ENCODE measurements at places on chromosomes 11 and 22.

DNA sequence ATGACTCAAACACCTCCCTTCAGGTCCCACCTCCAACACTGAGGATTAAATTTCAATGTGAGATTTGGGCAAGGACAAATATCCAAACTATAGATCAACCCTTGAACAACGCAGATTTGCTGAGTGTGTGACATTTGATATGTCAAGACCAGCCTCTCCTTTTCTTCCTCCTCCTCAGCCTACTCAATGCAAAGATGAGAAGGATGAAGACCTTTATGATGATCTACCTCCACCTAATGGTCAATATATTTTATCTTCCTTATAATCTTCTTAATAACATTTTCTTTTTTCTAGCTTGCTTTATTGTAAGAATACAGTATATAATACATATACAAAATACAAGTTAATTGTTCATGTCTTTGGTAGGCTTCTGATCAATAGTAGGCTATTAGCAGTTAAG lies 67.5 kb upstream of the MPPED2 start:
- DNase-seq, result no peak

- DNase-seq, result no peak
These were observed 113.6 kb upstream of the NNMT start for GRCh38 chr11:114182471-114183043.

DNA sequence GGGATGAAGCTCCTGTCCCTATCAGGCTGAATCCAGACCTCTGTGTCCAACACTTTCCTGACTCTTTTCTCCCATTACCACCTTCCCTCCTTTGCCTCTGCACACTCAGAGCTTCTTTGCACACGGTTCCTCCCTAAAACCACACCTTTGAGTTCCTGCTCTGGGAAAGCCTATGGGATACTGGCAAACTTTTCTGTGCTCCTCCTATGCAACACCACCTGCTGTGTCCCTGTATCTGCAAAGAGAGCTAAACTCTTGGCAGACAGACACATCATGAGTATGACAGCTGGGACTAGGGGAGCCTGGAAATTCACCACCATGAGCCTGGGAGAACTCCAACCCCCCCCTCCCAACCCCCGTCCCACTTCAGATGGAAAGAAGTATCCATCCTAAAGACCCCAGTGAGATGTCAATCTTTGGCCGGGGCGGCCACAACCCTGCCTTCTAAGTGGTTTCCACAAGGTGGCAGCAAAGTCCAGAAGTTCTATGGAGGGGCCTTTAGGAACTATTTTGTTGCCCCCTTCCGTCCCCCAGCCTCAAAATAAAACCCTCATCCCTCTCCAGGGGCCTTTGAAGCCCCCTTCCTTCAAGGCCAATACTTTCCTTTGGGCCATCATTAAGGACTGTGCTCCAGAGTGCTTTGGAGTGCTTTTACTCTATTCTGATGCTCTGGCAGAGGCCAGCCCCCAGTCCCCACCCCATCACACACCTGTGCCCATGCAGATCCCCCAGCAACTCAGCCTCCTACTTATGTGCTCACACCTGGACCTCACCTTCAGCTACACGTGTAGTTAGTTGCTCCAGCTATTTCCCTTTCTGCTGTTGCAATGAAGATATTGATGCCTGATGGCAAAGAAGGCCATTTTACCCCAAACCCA lies 19.4 kb downstream of the HTR3A start:
- DNase-seq, result peak; percentile 5

DNA sequence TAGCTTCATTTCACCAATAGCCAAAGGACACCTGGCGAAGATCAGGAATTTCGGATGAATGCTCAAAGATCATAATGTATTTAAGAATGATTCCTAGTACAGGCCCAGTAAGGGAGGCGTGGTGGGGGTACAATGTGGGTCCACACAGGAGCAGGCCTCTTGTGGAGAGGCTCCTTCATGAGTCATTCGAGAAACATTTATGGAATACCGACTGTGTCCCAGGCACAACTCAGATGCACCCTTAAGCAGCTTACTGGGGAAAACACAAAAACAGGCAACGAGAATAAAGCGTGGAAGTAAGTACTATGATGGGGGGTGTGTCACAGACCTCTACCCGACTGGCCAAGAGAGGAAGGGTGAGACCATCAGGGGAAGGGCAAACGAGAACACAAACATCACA lies 44.5 kb downstream of the SMCO4 start:
- DNase-seq, result no peak

DNA sequence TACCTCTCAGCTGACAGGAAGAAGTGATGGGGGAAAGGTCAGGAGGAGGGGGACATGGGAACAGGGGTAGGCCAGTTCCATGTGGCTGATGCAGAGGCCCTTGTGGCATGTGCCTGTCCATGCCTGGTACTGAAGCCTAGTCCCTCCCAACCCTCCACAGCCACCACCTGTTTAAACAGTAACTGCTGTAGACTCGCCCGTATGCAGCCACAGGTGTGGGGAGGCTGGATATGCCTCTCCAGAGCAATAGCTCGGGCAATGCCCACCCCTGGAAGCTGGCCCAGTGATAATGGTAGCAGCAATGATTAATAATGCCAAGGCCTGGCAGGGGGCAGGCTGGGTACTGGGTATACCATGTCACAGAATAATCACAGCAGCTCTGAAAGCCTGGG lies 2.3 kb downstream of the SMTN start:
- DNase-seq, result no peak

DNA sequence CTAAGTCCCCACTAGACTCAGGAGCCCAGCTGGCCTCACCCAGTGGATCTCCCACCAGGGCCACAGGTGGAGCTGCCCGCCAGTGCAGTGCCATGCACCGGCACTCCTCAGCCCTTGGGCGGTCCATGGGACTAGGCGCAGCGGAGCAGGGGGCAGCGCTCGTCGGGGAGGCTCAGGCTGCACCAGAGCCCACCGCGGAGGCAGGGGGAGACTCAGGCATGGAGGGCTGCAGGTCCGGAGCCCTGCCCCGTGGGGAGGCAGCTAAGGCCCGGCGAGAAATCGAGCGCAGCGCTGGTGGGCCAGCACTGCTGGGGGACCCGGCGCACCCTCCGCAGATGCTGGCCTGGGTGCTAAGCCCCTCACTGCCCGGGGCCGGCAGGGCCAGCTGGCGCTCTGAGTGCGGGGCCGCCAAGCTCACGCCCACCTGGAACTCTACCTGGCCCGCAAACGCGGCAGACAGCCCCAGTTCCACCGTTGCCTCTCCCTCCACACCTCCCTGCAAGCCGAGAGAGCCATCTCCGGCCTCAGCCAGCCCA lies 1275.2 kb upstream of the CNTN5 start:
- no peak for DNase-seq

- no peak for DNase-seq
These were observed 51.1 kb downstream of the CHRDL2 start for GRCh38 chr11:74680035-74680671.

- DNase-seq, result no peak
These were observed 780.2 kb downstream of the LRRC4C start for GRCh38 chr11:40679276-40679675.

- no peak for DNase-seq
These were observed 50.3 kb downstream of the TBC1D22A start for GRCh38 chr22:46812788-46813187.

DNA sequence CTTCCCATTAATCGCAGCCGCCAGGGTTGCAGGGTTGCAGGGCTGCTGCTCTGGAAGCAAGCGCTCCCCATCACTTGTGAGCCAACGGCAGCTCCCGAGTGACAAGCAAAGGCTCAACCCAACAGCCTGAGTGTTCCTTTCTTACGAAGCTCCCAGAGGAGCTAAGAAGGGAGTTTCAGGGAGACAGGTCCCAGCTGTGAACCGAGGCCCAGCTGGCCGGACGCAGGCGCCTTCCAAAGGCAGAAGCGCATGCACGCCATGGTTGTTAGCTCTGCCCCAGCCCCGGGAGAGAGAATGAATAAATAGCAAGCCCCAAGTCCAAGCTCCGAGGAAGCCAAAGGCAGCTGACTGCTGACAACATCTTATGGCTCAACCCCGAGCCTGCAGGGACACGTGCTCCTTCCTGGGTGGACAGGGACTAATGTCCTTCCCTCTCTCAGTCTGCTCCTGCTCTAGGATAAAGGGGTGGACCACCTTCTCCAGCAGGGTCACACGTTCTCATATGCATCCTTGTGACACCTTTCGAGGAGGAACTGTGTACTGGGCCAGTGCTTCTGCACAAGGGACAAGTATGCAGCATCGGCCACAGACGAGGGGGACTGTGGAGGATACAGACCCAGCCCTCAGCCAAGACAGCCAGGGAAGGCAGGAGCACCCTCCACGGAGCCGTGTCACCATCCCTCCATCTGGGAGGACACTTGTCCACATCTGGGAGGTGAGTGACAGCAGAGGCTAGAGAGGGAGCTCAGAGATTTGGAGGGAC lies 29.9 kb downstream of the SHANK2 start:
- DNase-seq, result no peak

GRCh38 chr22:24894998-24895397 lies 51.5 kb downstream of the LHFPL7 start:
- no peak for DNase-seq

GRCh38 chr22:45208993-45209838 lies 31.5 kb downstream of the KIAA0930 start:
- no peak for DNase-seq

GRCh38 chr22:41822317-41823057 lies 10.4 kb upstream of the SREBF2 start:
- no peak for DNase-seq

DNA sequence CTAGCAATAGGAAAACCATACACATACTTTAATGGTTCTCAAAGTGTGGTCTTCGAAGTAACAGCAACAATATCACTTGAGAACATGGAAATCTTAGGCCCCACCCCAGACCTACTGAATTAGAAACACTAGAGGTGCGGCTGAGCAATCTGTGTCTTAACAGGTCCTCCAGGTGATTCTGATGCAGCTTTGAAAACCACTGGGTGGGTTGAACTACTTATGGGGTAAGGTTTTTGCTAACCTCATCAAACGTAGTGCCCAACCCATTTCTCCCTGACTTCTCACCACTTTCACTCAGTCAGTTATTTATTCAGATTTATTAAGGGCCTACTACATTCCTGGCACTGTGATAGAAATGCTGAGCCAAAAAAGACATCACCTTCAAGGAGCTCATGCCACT lies 3.7 kb downstream of the MPZL2 start:
- no peak for DNase-seq

DNA sequence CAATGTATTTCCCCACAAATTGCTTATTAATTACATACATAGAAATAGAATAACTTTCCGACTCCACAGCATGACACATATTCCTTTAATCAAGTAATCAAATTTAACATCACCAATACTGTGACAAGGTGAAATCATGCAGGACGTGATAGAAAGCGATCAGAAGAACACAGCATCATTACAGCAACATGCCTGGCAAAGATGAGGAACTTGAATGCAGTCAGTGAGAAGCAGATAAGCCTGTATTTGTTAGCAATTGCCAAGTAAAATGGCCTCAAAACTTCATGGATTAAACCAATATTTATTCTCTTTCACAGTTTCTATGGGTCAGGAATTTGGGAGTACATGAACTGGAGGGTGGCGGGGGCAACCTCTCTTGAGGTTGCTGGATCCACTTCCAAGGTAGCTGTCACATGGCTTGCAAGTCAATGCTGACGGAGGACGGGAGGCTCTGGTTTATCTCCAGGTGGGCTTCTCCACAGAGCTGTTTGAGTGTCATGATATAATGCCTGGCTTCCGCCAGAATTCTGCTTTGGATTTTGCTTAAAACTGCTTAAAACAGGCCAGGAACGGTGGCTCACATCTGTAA lies 12.0 kb upstream of the TEAD1 start:
- DNase-seq, result no peak

DNA sequence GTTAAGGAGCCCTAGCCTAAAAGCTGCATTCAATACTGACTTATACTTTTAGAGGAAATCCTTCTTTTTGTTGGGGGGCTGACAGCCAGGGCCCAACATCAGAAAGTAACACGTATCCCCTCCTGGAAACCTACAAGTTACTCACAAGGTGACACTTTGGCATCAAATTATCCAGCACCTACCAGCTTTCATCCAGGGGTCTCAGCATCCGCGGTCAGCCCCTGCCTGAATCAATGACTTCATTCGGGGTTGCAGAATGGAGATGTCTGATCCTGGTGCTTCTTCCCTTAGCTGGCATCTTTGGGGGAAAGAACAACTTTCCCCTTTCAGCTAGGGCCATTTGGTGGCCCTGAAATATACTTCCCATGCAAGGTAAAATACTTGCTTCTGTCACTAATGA lies 5.3 kb upstream of the NAP1L4 start:
- no peak for DNase-seq
